ENCODE measurements at places on chromosomes 11 and 22.
A peak's percentile ranks its signal among the peaks of the same experiment; 100 is the strongest.

DNA sequence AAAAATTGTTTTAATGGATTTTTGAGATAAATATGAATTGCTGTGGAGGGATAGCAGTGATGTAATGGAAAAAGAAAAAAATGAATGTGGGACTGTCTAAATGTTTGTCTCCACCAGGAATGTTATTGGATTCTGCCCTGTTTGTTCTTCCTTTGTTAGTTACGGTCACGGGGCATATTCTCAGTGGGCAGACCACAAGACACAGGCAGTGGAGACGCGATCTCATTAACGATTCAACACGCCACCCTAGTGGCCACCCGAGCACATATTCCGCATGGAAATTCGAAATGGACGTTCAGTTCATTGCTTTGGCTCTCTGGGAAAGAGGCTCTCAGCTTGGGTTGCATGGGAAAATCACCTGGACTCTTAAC is 151.8 kb upstream of the TTC12 start:
- DNase-seq: peak; percentile 49

- peak; percentile 26 for DNase-seq
Observed at GRCh38 chr11:3001496-3001895, 9.4 kb upstream of the NAP1L4 start.

DNA sequence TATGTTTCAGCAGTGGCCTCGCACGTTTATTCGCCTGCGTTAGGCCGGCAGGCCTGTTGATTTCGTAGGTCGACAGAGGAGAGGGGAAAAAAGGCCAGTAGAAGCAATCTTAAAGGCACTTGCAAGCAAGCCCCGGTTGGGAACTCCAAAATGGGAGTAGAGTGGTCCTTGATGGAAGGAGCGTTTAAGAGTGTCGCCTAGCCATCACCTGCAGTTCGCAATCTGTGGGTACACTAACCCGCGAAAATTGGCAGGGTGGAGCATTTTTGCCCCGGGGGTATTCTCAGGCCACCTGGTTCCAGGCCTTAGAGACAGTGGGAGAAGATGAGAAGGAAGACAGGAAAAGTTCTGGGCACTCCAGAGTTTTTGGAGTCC is 1.1 kb downstream of the EWSR1 start:
- no peak for DNase-seq

GRCh38 chr22:22516992-22517391 is 3.1 kb downstream of the ZNF280A start:
- DNase-seq: no peak

GRCh38 chr11:80584661-80585060 is 1143.8 kb upstream of the TENM4 start:
- no peak for DNase-seq

DNA sequence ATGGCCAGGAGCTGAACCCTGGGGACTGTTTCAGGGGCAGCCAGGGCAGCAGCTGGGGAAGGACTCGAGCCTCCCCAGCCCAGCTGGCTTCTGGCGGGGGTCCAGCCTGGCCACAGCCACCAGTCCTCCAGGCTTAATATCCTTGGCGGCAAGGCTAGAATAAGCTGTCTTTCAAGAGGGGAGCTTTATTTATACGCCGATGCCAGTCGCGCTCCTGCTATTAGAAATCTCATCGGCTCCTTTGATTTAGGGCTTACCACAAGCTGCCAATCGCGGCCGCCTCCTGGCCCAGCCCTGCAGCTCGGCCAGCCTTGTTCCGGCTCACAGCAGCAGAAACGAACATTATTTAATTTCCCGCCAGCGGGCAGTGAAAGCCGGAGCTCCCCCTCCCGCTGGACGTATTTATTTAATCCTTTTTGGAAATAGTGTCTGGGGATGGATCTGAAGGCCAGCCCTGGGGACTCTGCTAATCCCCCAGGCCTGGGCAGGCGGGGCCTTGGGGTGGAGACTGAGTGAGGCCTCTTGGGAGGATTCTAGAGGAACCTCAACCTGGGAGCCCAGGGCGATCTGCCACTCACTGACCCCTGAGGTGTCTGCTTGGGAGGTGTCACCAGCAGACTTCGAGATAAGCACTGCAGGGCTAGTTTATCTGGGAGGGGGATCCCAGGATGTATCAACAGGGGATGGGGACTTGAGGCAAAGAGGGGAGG is 363.1 kb downstream of the MN1 start:
- peak; percentile 88 for DNase-seq

DNA sequence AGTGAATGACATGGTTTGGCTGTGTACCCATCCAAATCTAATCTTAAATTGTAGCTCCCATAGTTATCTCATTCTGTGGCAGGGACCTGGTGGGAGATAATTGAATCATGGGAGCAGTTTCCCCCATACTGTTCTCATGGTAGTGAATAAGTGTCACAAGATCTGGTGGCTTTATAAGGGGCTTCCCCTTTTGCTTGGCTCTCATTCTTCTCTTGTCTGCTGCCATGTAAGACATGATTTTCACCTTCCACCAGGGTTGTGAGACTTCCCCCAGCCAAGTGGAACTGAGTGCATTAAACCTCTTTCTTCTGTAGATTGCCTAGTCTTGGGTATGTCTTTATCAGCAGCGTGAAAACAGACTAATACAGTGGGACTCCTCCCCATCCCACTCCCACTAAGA is 11.1 kb downstream of the OR5A2 start:
- DNase-seq: no peak

- DNase-seq: no peak
Observed at GRCh38 chr22:40671796-40672360, 7.4 kb upstream of the MCHR1 start.

- no peak for DNase-seq
Observed at GRCh38 chr11:102806296-102806695, 8.3 kb upstream of the MMP1 start.

DNA sequence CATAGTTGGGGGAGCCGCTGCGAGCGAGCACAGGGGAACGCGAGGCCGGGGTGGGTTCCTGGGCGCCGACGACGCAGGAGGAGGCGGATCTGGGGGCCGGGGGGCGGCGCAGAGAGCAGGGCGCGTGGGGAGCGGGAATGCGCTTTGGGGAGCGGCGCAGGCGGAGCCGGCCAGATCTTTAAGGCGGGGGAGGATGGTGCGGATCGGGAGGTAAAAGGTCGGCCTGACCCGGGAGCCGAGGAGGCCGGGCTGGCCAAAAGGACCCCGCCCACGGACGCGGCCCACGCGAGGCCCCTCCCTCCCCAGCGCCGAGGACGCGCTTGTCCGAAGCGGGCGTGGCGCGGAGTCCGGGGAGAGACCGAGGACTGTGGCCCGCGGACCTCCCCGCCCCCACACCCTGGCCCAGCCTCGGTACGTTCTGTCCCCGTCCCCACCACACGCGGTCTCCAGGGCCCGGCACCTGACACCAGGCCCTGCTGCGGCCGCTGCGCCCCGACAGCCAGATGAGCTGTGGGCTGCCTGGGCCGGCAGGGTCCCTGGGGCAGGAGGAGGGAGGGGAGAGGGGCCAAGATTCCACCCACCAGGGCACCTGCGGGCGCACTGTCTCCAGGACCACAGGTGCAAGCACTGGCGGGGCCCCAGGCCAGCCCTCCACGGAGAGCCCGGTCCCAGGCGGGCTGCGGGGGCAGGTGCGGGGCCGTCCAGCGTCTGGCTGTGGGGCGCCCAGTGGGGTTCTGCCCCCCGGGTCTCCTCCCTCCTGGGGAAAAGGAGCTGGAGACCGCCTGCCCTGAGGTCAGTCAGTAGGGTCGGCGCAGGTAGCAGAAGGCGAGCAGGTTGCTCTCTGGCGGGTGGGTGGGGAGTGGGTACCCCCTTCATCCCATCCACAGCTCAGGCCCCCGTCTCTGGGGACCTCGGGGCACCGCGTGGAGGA is 10.9 kb downstream of the PIM3 start:
- DNase-seq: peak; percentile 27

DNA sequence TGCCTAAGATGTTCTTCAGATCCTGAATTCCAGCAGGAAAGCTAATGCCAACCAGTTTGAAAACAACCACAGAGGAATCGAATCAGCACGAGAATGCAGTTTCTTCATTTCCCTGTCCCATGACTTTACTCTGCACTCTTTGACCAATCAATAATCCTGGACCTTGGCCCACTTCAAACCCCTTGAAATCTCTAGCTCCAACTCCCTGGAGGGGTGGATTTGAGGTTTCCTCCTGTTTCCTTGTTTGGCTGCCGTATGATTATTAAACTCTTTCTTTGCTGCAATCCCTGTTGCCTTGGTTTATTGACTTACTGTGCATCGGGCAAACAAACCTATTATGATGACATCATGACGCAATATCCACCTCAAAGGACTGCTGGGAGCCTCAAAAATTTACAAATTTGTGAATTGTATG is 109.3 kb downstream of the FBXO7 start:
- no peak for DNase-seq

DNA sequence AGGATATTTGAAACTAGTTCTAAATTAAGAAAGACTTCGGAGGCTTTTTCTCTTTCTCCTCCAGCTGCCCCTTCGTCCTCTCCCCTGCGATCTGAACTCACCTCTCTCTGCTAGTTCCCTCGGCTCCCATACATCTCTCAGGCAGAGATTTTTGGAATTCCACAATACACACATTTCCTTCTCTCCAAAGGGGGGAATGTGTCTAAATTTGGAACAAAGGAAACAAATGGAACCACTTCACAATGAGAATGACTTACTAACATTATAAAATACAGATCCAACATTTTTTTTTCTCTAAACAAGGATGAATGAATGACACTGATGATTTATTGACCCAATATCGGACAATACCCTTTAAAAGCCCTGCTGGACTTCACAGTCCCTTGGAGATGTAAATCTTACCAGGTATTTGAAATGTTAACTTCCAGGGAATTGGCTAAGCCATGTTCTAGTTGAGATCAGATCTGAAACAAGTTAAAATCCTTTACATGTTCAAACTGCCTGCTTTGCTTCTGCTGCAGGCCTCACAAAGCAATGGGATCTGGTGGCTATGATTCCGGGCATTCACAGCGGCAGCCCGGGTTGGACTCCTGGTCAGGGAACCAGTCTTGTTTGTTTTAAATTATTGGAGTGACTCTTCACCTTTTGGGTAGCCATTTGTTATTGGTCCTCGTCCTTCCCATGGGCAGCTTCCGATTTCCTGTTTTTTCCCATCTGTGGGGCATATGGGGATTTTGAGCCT is 20.5 kb upstream of the GSTP1 start:
- no peak for DNase-seq

GRCh38 chr11:11777897-11778296 is 63.9 kb upstream of the USP47 start:
- no peak for DNase-seq

GRCh38 chr22:41570221-41570620 is 9.4 kb downstream of the CSDC2 start:
- DNase-seq: no peak

DNA sequence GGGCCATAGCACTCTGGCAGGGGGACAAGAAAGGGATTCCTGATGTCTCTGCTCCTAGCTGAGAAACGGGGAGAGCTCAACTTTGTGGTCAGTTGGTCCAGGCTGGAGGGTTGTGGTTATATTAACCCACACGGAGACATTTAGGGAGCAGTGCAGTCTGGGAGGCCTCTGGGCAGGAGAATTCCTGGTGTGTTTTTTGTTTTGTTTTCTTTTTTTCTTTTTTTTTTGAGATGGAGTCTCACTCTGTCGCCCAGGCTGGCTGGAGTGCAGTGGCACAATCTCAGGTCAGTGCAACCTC is 88.0 kb upstream of the SHISAL1 start:
- no peak for DNase-seq

GRCh38 chr11:122863704-122864326 is 18.7 kb upstream of the JHY start:
- peak; percentile 52 for DNase-seq

DNA sequence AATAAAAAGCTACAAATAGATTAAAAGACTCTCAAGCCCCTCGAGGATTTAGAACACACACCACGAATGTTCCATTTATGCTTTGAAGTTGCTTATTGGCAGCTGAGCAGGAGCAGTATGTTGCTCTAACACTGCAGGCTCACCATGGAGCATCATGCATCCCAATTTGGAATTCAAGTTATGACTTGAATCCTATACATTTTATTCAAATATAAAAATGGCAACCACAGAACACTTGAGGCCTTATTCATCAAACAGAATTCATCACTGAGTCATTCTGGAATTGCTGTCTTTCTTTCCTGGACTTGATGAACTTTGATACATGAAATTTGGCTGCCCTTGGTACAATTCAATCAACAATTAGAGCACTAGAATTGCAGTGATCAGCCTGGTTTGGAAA is 24.5 kb upstream of the BLID start:
- no peak for DNase-seq

DNA sequence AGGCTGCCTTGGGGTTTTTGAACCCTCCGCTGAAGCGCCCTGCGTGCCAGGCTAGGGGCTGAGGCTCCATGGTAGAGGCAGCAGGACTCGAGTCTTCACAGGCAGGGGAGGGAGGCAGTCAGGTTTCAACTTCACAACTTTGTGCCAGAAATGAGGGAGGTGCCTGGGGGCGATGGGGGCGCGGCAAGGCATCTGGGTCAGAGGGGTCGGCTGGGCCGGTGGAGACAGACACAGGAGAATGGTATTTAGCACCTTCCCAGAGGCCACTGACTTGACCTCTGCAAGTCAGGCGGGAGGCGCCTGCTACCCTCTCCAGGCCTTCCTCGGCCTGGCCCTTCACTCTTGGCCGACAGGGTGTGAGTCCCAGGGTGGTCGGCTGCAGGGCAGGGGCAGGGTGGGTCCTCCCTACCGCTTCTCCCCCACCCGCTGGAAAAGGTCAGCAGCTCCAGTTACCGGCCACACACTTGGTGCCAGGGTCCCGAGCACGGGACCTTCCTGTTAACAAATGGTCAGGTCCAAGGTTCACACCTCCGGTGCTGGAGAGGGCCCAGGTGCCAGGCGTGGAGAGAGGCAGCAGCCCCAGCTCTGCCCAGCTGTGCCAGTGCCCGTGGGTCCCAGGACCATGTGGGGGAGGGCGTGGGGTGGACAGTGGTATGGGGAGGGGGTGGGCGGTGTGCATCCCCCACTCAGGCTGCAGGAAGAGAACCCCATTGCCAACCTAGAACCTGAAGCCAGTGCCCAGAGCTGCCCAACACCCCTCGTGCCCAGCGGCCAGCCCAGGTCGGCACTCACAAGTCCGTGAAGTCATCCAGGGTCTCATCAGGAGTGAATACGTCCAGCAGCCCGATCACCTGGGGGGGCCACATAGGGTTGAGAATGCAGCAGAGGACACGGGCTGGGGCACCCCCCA is 3.8 kb downstream of the MAPK12 start:
- no peak for DNase-seq

DNA sequence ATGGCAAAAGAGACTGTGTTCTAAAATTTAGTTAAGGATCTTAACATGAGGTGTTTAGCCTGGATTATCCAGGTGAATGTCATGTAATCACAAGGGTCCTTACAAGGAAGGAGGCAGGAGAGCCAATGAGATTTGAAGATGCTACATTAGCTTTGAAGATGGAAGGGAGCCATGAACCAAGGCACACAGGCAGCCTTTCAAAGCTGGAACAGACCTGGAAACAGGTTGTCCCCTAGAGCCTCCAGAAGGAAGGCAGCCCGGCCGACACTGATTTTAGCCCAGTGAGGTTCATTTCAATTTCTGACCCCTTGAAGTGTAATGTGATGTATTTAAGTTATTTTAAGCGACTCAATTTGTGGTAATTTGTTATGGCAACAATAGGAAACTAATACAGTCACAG is 195.3 kb upstream of the MTMR2 start:
- no peak for DNase-seq

DNA sequence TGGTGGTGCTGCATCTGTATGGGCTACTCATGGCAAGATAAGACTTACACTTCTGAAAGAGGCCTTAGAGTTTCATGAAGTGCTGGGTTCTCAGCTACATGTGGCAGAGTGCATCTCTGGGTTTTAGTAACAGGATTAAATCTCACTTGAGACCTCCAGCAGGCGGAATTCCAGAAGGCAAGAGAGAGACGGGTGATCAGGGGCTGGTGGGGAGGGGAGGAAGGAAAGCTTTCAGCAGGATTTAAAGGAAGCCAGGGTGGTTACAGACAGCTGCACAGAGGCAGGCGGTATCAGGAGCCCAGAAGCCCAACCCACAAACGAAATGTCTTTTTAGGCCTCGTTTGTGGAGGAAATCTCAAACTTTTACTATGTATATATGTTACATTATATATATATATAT is 56.2 kb upstream of the CD82 start:
- DNase-seq: peak; percentile 36
